Breast epithelium (tissue), 4 donors: ENCODE measurements at places on chromosomes 4 and X. TPM values are rescaled to one million over a fixed set of nuclear protein-coding genes. Genes with fewer than 3 reads are reported as not detected.

Gene PIR
- total RNA-seq = 11.6 TPM

Gene PAGE2B
- total RNA-seq = not detected

DNA sequence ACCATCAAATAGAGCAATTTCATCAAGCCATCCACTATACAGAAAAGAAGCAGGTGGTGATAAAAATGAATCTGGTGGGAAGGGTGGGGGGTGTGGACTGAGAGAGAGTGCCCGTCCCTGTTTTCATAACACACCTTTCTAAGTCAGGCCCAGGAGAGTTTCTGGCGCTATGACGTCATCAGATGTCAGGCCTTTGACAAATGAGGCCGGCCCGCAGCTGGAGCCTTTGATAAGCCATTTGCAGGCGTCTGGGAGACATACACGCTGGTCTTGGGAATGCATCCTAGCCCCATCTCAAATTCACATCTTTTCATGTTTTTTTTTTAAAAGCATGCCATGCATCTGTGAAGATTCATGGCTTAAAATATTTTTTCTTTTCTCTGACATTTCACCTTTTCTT is 404.5 kb downstream of the BCOR start:
- no peak for DNase-seq

- DNase-seq = no peak
These were observed 1540.0 kb upstream of the PABPC4L start for GRCh38 chr4:135741583-135741982.

GRCh38 chrX:101749436-101749835 is 89.8 kb upstream of the ARMCX2 start:
- no peak for DNase-seq

Gene PDE5A
- total RNA-seq = 49.8 TPM

Gene ANKRD50
- 19.3 TPM for total RNA-seq

Gene S100G
- total RNA-seq = 1.6 TPM

Gene RAB40AL
- total RNA-seq = 1.3 TPM
